ENCODE measurements at places on chromosomes 12 and 14.
A peak's percentile ranks its signal among the peaks of the same experiment; 100 is the strongest.

GRCh38 chr12:13570005-13570694, 373.6 kb downstream of the EMP1 start:
- no peak for DNase-seq

- DNase-seq = no peak
These were observed 3.1 kb downstream of the LHX5 start for GRCh38 chr12:113468365-113469223.

DNA sequence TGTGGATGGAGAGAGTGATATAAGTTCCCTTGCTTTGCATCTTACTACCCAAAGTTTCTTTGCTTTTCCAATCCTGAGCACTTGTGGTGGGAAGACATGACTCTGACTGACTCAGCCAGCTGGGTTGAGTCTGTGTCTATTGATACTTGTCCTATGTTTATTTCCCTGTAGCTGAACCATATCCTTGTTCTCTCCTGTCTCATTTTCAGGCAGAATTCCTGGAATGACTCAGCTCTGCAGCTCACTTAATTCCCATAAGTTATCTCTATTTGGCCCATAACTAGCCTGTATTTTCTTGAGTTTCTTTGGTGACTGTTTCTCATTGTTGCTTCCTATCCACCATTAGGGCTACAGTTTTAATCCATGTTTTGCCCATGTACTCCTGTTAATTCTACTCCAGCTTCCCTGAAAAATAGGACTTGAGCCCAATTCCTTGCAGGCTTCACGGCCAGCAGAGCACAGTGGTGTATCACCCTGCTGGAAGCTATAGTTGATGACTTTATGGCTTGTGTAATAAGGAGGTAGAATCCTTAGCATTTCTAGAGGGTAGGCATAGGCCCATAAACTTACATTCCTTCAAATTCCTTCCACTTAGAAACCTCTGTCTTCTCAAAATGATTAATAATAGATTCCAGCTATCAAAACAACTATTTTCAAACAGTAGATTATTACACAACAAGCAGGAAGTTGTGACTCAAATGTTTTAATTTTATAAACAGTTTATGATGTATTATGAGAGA, 183.1 kb downstream of the TMTC3 start:
- peak; percentile 98 for DNase-seq

GRCh38 chr14:26974965-26975364, 377.1 kb upstream of the NOVA1 start:
- DNase-seq = no peak

DNA sequence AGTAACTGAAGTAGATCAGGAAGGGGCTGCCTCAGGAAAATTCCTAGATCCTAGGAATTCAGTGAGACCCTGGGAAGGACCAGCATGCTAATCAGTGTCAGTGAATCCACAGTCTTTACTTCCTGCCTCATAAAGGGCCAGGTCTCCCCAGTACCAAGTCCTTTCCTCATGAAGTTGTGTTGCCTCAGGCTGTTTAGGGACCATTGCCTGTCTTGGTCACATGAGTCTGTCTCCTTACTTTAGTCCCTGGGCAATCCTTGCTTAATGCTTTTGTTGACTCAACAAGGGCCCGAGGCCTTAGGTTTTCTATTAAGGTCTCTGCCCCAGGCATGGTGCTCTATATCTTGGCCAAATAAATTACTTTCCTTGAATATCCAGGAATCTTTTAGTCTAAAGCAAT, 16.1 kb upstream of the ATF1 start:
- no peak for DNase-seq

DNA sequence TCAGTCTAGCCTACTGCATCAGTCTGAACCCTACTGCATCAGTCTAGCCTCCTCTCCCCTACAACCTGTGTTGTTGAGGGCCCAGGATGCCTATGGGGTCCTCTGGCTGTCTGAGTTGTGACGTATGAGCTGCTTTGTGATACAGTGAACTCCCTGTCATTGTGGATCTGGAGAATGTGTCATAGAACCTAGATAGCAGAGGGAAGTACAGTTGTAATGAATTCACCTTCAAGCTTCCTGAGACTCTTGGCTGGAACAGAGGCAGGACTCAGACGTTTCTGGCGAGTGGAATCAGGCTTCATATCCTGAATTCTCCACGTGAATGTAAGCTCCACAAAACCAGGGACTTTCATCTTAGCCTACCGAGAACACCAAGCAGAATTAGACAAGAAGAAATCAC, 17.0 kb downstream of the TBK1 start:
- no peak for DNase-seq

GRCh38 chr12:15278816-15279658, 43.3 kb upstream of the PTPRO start:
- DNase-seq = peak; percentile 95

GRCh38 chr14:85572845-85573244, 42.9 kb downstream of the FLRT2 start:
- peak; percentile 95 for DNase-seq

GRCh38 chr14:34211732-34212131, 250.3 kb downstream of the SPTSSA start:
- peak; percentile 64 for DNase-seq

DNA sequence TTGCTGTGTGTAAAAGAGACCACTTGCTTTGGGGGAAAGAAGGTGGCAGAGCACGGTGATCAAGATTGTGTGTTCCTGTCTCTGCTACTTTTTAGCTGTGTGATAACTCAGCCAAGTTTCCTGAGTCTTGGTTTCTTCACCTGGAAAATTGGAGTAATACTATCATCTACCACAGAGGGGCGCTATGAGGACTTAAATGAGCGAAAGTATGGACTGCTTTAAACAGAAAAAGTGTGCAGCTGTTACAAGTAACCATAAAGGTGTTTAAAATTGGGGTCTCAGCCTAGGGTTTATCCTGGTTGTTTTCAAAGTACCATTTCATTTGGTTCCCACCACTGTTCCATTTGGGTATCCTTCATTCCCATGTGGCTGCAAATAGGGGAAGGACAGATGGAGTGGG, 65.9 kb upstream of the WSCD2 start:
- DNase-seq = peak; percentile 4

DNA sequence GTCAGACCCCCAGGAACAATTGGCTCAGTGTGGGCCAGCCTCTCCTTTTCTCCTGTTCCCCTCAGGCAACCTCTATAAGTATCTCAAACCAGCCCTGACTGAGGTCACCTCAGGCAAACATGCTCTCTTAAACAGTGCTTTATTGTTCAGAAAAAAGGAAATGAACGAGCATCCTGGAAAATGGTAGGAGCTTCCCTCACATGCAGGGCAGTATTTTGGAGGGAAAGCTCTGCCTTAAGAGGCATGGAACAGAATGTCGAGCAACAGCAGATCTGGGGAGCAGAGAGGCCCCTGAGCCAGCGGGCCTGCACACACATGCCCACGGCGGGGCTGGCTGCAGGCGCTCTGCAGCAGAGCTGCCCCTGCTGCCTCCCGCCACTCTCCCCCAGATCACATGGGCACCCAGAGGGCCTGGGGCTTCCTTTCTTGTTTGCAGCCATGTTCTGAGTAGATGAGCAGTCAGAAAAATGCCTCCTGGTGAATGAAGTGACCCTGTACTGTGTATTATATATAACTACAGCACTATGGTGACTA, 42.0 kb downstream of the MOK start:
- peak; percentile 79 for DNase-seq

GRCh38 chr14:98960617-98961013, 311.4 kb downstream of the BCL11B start:
- no peak for DNase-seq

DNA sequence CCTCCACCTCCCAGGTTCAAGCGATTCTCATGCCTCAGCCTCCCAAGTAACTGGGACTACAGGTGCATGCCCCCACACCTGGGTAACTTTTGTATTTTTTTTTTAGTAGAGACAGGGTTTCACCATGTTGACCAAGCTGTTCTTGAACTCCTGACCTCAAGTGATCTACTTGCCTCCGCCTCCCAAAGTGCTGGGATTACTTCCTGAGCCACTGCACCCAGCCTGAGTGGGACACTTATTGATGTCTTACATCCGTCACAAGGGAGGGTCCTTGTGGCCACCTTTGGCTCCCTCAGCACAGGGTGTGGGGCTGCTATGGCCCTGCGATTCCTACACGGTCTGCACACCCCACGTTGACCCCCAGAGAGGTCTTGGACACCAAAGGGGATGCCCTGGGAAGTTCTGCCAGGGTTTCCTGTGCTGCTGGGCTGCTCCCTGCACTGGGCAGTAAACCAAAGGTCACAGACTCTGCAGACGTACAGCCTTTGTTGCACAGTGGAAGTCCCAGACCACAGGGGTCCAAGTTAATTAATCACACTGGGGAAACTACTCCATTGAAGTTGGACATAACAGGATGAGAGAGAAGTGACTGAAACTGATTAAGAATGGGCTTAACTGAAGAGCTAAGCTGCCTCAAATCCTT, 95.7 kb downstream of the SAMD4A start:
- DNase-seq = no peak

DNA sequence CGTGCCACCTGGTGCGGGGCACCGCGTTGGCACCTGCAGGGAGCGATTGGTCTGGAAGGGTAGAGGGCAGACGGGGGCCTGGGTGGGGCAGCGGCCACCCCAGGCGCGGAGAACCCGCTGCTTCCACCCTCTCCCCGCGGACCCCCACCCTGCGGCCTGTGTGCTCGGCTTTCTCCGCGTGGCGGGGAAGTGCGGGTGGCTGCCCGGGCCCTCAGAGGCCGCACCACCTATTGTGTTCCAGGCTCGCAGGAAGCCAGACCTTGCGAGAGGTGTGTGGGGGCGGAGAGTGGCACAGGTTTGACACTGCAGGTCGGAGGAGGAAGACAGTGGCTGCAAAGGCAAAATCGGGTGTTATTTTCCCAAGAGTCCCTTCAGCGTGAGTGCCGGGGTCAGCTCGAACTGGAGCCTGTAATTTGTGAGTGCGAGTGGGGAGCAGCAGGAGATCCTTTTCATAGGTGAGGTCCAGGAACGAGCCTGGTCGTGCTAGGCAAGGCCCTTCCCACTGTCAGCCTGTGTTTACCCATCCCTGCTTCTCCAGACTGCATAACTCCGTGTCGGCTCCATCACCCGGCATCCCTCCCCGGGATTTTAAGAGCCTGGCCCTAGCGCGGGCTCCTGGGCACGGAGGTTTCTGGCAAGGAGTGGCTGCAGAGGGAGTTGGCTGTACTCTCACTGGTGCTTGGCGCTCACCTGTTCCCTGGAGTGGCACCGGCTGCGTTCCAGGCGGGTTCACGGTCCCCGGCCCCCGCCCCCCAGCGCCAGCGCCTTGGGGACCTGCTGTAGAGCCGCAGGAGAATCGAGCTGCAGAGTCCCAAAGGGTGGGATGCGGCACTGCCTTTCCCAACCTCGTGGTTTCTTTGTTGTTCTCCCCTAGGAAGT, 935 bp downstream of the TBC1D30 start:
- no peak for DNase-seq

DNA sequence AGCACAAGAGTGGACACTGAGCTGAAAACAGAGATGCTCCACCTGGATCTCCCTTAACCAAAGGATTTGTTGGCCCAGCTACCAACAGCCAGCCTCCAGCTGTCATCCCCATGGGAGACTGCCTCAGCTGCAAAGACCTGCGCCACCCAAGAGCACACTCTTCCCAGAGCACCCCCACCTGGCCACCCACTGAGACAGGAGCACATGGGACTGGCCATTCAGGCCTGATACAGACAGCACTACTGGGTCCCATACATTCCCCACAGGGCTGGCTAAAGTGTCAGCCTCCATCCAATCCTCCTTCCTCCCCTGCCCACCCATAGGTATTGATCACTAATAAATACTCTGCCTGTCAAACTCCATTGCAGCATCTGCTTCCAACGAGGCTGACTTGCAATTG, 241.5 kb downstream of the BCL11B start:
- no peak for DNase-seq

- DNase-seq = peak; percentile 40
These were observed 412.4 kb downstream of the PCNX1 start for GRCh38 chr14:71319666-71320065.

DNA sequence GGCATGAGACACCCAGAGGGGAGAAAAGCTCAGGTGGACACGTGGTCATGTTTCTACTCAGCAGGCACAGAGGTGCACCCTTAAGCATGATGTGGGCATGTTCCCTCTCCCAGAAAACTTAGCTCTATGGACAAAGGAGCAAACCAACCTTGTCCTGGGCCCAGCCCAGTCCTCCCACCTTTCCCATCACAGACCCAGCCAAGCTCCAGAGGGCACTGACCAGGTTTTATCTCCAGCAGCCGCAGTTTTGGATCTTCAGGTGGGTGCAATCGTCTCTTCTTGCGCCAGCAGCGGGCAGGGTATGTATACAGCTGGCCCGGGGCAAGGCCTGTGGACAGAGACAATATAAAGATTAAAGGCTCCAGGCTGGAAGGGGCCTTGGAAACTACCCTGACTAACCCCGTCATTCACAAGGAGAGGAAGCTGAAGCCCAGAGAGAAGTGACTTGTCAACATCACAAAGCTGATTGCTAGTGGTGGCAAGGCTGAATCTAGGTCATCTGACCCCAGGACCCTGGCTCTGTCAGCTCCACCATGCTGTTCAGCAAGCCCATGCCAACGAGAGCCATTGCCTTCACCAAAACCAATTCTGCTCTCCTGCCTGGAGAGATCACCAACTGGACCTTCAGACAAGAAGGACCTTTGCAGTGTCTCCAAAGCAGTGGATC, 140.7 kb downstream of the DPF3 start:
- no peak for DNase-seq

DNA sequence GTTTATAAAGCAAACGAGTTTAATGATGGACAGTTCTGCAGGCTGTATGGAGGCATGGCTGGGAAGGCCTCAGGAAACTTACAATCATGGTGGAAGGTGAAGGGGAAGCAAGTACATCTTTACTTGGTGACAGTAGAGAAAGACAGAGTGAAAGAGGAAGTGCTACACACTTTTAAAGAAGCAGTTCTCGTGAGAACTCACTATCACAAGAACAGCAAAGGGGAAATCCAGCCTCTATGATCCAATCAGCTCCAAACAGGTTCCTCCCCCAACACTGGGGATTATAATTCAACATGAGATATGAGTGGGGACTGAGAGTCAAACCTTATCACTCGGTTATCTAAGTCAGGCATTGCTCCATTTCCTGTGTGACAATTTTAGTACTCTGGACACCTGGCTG, 189.9 kb upstream of the CNTN1 start:
- no peak for DNase-seq

- DNase-seq = no peak
These were observed 6.4 kb upstream of the CISTR start for GRCh38 chr12:53758081-53758729.

DNA sequence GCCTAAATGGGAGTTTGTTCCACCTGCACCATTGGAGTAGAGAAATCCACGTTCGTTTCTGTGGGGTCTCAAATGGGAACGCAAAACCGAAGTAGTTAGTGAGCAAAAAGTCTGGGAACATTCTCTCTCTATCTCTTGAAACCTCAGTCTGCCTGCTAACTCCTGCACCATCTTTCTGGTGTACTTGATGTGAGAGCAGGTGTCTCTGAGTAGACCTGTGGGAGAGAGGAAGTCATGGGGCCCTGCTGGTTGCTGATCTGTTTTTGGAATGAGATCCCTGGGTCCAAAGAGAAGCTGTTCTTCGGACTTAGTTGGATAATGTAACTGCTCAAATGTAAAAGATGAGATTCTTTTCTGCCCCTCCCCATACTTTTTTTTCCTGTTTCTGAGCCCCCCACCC, 57.3 kb downstream of the MAX start:
- DNase-seq = no peak
